ENCODE measurements at places on chromosomes 1 and 21.

DNA sequence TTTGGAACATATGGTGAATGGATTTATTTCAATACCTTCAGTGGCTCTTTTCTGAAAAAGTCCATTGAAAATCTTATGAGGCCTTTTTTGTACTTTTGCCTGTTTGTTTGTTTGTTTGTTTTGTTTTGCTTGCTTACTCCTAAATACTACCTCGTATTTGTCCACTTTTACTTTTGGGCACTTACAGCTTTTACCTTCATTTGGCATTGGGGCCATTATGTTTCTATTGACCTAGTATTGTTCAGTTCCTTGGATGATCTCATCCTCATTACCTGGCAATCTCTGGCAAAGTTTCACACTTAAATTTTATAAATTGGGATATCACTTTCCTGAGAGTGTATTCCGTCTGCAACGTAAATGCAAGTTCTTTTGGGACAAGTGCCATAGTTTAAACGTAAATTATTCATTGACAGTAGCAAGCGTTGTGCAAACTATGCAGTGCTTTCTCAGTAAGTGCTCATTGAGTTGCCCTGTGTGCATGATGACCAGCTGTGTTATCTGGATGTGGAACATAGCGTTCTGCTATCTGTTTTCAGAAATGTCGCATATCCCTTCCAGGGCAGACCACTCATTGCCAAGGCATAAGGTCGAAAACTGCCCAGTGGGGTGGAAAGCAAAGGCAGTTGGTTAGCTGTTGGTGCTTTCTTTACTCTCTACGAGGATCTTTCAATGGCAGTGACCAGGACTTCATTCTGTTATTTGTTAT lies 51.1 kb downstream of the LRRC8D start:
- no peak overlapping the region for H3K27ac ChIP-seq
- H3K4me1 ChIP-seq: no peaks in the 10 kb centered on the region
- DNase-seq: no peak
- H3K4me3 ChIP-seq: no peak overlapping the region
- no peaks in the 10 kb centered on the region for H3K27me3 ChIP-seq

DNA sequence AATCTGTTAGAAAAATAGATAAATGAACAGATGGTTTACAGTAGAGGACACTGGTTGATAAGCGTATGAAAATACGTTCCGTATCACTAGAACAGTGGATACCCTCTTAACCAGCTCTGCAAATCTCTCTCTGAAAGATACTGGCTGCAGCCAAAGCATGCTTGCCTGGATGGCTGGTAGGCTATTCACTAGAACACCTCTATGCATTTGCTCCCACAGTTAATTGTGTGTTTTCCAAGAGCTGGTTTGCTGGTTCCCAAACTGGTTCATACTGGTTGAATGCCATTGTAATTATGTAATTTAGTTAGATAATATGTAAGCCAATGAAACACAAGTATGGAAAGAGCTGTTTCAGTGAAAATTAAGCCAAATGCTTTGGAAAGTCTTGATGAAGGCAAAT lies 126.6 kb downstream of the C1orf21 start:
- DNase-seq: no peak
- H3K4me3 ChIP-seq: no peak overlapping the region
- no peaks in the 10 kb centered on the region for H3K36me3 ChIP-seq
- no peaks in the 10 kb centered on the region for H3K4me1 ChIP-seq

DNA sequence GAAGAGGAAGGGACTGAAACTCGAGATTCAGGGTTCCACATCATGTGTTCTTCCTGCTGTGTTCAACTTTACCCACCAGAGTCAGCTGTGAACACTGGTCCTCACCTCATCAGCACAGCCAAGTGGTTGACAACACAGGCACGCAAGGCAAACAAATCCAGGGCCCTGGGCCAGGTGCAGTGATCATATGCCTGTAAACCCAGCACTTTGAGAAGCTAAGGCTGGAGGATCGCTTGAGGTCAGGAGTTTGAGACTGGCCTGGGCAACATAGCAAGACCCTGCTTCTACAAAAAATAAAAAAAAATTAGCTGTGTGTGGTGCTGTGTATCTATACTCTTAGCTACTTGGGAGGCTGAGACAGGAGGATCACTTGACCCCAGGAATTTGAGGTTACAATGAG lies 8.4 kb upstream of the XKR8 start:
- no peak overlapping the region for H3K27ac ChIP-seq
- no peak overlapping the region for H3K4me3 ChIP-seq
- no peaks in the 10 kb centered on the region for H3K27me3 ChIP-seq
- H3K4me1 ChIP-seq: no peaks in the 10 kb centered on the region
- no peak for DNase-seq
- no peaks in the 10 kb centered on the region for H3K36me3 ChIP-seq

- no peaks in the 10 kb centered on the region for H3K36me3 ChIP-seq
- H3K4me3 ChIP-seq: no peak overlapping the region
- H3K27me3 ChIP-seq: no peaks in the 10 kb centered on the region
- no peak for DNase-seq
- H3K27ac ChIP-seq: no peak overlapping the region
Measured at GRCh38 chr1:61670016-61670415, 54.9 kb downstream of the TM2D1 start.

GRCh38 chr1:53214376-53214940 lies 6.0 kb downstream of the CZIB start:
- peaks cover 3% of the 10 kb centered on the region for H3K4me1 ChIP-seq
- no peak overlapping the region for H3K27ac ChIP-seq
- H3K4me3 ChIP-seq: no peak overlapping the region
- no peaks in the 10 kb centered on the region for H3K27me3 ChIP-seq
- peaks cover 47% of the 10 kb centered on the region for H3K36me3 ChIP-seq

DNA sequence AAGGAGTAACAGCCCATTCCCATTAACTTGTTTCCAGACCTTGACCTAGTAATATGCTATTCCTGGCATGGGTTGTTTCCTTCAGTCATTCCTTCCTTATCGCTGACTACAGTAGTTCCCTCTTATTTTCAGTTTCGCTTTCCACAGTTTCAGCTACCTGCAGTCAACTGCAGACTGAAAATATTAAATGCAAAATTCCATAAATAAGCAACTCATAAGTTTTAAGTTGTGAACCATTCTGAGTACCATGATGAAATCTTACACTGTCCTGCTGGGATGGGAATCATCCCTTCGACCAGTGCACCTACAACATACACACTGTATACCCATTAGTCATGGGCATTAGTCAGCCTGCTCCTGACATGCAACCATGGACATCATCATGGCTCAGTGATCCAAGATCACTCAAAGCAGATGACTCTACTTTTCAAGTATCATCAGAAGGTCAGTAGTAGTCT lies 66.7 kb downstream of the CCDC30 start:
- H3K27me3 ChIP-seq: no peaks in the 10 kb centered on the region
- no peaks in the 10 kb centered on the region for H3K36me3 ChIP-seq
- no peak overlapping the region for H3K27ac ChIP-seq
- H3K4me3 ChIP-seq: peak overlapping the region; percentile 50

GRCh38 chr1:240802271-240802670 lies 190.3 kb upstream of the GREM2 start:
- H3K36me3 ChIP-seq: no peaks in the 10 kb centered on the region
- no peak overlapping the region for H3K27ac ChIP-seq
- DNase-seq: no peak
- no peak overlapping the region for H3K4me3 ChIP-seq
- no peaks in the 10 kb centered on the region for H3K27me3 ChIP-seq

- H3K4me1 ChIP-seq: peaks cover 4% of the 10 kb centered on the region
- H3K27ac ChIP-seq: no peak overlapping the region
- no peaks in the 10 kb centered on the region for H3K27me3 ChIP-seq
- no peak overlapping the region for H3K4me3 ChIP-seq
Measured at GRCh38 chr1:15706751-15707150, 22.6 kb downstream of the PLEKHM2 start.

- H3K27ac ChIP-seq: no peak overlapping the region
- no peaks in the 10 kb centered on the region for H3K36me3 ChIP-seq
- no peaks in the 10 kb centered on the region for H3K27me3 ChIP-seq
- peak; percentile 18 for DNase-seq
Measured at GRCh38 chr1:246214708-246215509, 292.2 kb downstream of the SMYD3 start.

- H3K4me3 ChIP-seq: no peak overlapping the region
- H3K36me3 ChIP-seq: no peaks in the 10 kb centered on the region
- H3K27ac ChIP-seq: no peak overlapping the region
- no peaks in the 10 kb centered on the region for H3K27me3 ChIP-seq
- H3K4me1 ChIP-seq: peaks cover 31% of the 10 kb centered on the region
Measured at GRCh38 chr1:206551986-206552326, 44.6 kb downstream of the RASSF5 start.

GRCh38 chr1:1628754-1629429 lies 3.1 kb upstream of the MMP23B start:
- H3K27ac ChIP-seq: no peak overlapping the region
- no peaks in the 10 kb centered on the region for H3K36me3 ChIP-seq
- DNase-seq: peak; percentile 48
- H3K27me3 ChIP-seq: peaks cover 9% of the 10 kb centered on the region
- peaks cover 21% of the 10 kb centered on the region for H3K4me1 ChIP-seq
- peak overlapping the region; percentile 47 for H3K4me3 ChIP-seq

- no peaks in the 10 kb centered on the region for H3K27me3 ChIP-seq
- no peak for DNase-seq
- no peaks in the 10 kb centered on the region for H3K4me1 ChIP-seq
- H3K27ac ChIP-seq: no peak overlapping the region
- no peak overlapping the region for H3K4me3 ChIP-seq
Measured at GRCh38 chr1:116833718-116834117, 76.0 kb upstream of the PTGFRN start.

- peaks cover 12% of the 10 kb centered on the region for H3K36me3 ChIP-seq
- H3K4me3 ChIP-seq: peak within 1 kb of the TSS; percentile 94
- no peaks in the 10 kb centered on the region for H3K27me3 ChIP-seq
- peaks cover 42% of the 10 kb centered on the region for H3K4me1 ChIP-seq
Measured at GRCh38 chr1:221741703-221742554, at the start of gene DUSP10. DUSP10 (minus strand) TSS chr1:221742089; CDS start chr1:221739744, 2,345 bp downstream.

GRCh38 chr1:19122668-19123067 lies 87.4 kb downstream of the UBR4 start:
- peaks cover 13% of the 10 kb centered on the region for H3K36me3 ChIP-seq
- DNase-seq: no peak
- H3K4me3 ChIP-seq: no peak overlapping the region
- no peak overlapping the region for H3K27ac ChIP-seq
- no peaks in the 10 kb centered on the region for H3K27me3 ChIP-seq

- peak overlapping the region; percentile 81 for H3K27ac ChIP-seq
- peak overlapping the region; percentile 46 for H3K4me3 ChIP-seq
- H3K27me3 ChIP-seq: no peaks in the 10 kb centered on the region
- DNase-seq: peak; percentile 80
- H3K36me3 ChIP-seq: no peaks in the 10 kb centered on the region
- peaks cover 12% of the 10 kb centered on the region for H3K4me1 ChIP-seq
Measured at GRCh38 chr1:93042187-93043056, 36.7 kb upstream of the MTF2 start.

DNA sequence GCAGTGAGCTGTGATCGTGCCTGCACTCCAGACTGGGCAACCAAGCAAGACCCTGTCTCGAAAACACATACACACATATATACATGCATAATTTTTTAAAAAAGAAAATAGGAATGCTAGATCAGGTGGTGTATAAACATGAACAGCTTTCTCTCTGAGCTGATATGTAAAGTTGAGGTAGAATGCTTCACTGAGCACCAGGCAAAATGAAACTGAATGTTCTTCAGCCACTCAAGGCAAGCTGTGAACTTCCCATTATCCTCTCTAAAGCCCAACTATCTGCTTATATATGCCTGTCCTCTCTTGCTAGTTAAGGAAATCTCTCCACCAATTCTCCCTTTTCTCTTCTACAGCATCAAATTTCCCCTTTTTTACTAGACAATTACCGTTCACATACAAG lies 93.0 kb downstream of the NUF2 start:
- peak; percentile 32 for DNase-seq
- H3K27ac ChIP-seq: no peak overlapping the region
- H3K4me1 ChIP-seq: peaks cover 14% of the 10 kb centered on the region
- no peaks in the 10 kb centered on the region for H3K27me3 ChIP-seq
- no peak overlapping the region for H3K4me3 ChIP-seq

GRCh38 chr1:178599087-178599486 lies 86.2 kb downstream of the TEX35 start:
- DNase-seq: peak; percentile 61
- peaks cover 73% of the 10 kb centered on the region for H3K4me1 ChIP-seq
- H3K27ac ChIP-seq: peak overlapping the region; percentile 85
- H3K27me3 ChIP-seq: no peaks in the 10 kb centered on the region
- H3K4me3 ChIP-seq: no peak overlapping the region

GRCh38 chr1:43994071-43994470 lies 2.7 kb downstream of the CCDC24 start:
- H3K4me1 ChIP-seq: peaks cover 22% of the 10 kb centered on the region
- no peak for DNase-seq
- no peak overlapping the region for H3K27ac ChIP-seq
- H3K36me3 ChIP-seq: no peaks in the 10 kb centered on the region

DNA sequence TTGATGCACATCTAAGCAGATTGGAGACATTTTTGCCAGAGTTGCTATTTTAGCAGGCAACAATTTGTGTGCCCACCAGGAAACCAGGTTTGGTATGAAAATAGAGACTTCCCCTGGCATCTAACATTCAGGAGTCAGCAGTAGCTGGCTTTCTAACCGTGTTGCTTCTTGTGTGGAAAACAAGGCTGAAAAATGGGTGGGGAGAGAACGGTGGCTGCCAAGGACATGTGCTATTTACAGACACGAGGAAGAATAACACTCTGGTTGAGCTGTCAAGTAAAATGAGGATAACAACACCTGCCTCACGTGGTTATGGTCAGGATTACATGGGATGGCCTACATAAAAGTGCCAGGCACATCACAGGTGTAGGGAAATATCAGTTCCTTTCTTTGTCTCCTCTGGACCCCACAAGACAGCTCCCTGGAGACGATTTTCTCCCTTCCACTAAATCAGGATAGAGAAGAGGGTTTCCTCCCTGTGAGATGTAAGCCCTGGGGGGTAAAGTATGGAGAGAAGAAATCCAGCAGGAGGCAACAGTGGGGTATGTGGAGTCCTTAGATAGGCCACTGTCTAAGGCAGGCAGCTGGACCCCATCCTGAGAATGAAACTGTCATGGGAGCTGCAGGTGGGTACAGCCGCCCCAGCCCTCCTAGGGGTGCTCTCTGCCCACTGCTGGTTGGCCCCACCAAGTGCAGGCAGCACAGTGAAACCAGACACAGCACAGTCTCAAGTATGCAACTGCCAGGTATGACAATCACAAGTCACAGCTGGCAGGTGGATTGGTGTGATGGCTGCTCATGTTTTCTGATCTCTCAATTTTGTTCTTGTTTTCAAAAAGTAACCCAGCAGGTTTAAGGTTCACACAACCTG lies 80.3 kb downstream of the TENT5C start:
- no peak overlapping the region for H3K4me3 ChIP-seq
- H3K36me3 ChIP-seq: no peaks in the 10 kb centered on the region
- H3K27ac ChIP-seq: no peak overlapping the region
- no peak for DNase-seq
- H3K4me1 ChIP-seq: no peaks in the 10 kb centered on the region

GRCh38 chr1:198128533-198128932 lies 28.3 kb upstream of the NEK7 start:
- no peak overlapping the region for H3K27ac ChIP-seq
- peaks cover 5% of the 10 kb centered on the region for H3K4me1 ChIP-seq
- no peak overlapping the region for H3K4me3 ChIP-seq
- H3K36me3 ChIP-seq: no peaks in the 10 kb centered on the region
- DNase-seq: no peak
